Stimulated activated CD8-positive, alpha-beta memory T cell treated with anti-CD3 and anti-CD28 coated beads, Interleukin-12 subunit alpha, Interleukin-12 subunit beta, amount 100 ng/mL, for 4 hours (primary cell): ENCODE measurements at places on chromosomes 12 and 14.

- no peak for DNase-seq
Measured at GRCh38 chr14:61186341-61187195, 94.6 kb downstream of the TMEM30B start.

DNA sequence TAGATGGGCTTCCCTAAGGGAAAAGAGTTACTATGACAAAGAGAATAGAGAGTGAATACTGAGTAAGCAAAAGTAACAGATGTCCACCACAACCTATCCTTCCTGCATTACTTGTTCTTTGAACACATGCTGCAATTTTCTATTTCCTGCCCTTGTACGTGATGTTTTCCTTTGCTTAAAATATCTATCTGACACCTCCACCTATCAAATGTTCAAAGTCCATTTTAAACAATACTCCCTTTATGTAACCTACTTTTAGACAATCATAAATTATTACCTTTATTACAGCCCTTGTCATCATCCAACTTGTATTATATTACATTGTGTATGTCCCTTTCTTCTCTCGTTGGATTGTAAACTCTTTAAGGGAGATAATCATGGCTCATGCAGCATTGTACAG, 147.2 kb upstream of the DYRK2 start:
- no peak for DNase-seq

- DNase-seq: no peak
Measured at GRCh38 chr12:108881953-108882352, 2.1 kb downstream of the DAO start.

DNA sequence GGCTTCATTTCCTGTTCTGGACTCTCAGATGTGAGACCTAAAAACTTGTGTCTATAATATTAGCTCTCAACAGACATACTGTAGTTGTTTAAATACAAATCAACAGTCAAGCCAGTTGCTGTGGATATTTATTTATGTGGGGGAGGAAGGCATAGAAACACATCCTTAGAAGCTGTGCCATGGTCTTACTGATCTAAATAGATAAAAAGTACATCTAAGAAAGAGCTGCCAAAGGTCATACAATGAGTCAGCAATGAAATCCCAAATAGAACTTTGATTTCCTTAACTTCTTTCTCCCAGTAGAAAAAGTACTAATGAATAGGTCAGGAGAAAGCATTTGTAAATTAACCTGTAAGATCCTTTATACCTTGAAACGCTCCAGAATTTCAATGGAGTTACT, 185.1 kb downstream of the AKAP6 start:
- DNase-seq: no peak

DNA sequence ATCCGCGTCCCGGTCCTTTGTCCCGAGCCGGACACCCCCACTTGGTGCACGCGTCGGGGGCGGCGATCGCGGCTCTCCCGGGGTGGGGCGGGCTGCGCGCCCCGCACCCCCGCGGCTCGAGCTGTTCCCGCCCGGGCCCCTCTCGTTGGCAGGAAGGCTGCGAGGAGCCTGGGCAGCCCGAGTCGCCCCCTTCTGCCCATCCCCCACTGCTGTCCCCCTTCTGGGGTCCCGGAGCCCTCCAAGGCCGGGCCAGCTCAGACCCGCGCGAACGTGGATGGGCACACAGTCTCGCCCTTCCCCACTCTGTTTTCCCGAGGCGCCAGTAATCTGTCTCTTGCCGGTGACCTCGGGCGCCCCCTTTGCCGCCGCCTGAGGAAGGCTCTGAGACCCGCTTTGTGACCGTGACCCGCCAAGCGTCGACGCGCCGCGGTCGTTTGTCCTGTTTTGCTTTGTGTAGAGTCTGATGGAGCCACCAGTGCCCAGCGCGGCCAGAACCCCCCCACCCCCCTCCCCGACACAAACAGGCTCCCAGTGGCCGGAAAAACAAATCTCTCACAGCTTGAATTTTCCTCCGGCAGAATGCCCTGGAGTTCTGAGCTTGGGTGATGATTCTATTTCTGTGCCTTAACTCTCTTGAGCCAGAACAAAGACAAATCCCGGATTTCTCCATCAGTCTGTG, 610 bp downstream of the C14orf132 start:
- DNase-seq: no peak

DNA sequence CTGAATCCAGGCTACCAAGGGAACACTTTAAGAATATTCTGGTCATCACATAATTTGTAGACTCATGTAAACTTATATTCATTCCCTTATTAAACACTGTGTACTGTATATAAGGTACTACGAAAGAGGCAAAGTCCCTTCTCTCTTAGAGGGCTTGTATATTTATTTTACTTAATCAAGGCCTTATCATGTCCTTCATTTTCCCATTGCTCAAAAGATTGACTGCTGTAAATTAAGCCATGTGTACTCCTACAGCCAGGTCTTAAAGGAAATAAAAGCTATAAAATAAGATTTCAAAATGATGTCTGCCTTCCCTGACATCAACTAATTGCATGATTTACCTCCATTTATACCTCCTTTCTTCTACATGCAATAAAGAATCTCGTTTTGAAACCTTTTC, 5.0 kb downstream of the DENND5B start:
- no peak for DNase-seq
